ENCODE measurements at places on chromosomes 2 and 18.

DNA sequence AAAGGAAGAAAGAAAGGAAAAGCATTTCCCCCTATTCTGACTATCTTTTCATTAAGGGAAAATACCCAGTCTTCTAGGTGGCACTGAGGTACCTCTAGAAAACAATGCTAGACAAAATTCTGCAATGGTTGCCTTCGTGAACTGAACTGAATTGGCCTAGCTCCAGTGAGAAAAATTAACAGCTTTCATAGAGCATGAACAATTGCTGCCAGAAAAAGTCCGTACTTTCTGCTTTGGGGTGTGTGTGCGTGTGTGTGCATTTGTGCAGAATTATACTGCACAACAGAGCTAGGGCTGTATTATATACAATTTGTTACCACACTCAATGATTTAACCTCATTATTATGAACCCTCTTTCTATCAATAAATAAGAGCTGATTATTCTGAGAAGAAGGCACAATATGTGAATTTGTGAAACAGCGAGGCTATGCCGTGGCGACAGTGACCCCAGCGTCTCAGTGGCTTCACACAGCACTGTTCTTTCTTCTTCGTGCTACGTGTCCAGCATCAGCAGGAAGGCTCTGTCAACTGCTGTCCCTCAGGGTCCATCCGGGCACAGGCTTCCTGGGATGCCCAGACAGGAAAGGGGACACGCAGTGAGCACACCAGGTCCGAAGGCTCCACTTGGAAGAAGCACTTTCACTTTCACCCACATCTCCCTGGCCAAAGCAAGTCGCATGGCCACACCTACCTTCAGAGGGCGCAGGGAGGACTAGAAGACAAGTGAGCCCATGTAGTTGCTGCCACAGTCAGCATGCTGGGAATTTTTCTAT is 47.5 kb downstream of the PTGR3 start:
- no peak for DNase-seq

- no peak for DNase-seq
Observed at GRCh38 chr2:145757503-145758246, 1237.8 kb upstream of the ZEB2 start.

DNA sequence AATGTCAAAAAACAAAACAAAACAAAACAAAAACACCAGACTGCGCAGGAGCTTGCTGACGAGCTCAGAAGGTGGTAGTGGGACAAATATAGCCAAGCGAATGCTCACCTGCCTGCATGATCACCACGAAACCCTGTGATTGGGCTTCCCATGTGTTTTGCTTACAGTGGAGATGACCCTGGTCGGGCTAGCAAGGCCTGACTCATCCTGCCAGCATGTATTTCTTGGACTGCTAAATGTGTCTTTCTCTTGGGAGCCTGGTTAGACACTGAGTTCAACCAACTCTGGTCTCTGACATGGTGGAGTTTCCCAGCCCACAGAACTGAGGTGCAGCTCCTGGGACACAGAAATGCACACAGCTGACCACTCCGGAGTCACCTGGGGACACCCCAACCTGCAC is 30.7 kb upstream of the DUSP2 start:
- DNase-seq: no peak

DNA sequence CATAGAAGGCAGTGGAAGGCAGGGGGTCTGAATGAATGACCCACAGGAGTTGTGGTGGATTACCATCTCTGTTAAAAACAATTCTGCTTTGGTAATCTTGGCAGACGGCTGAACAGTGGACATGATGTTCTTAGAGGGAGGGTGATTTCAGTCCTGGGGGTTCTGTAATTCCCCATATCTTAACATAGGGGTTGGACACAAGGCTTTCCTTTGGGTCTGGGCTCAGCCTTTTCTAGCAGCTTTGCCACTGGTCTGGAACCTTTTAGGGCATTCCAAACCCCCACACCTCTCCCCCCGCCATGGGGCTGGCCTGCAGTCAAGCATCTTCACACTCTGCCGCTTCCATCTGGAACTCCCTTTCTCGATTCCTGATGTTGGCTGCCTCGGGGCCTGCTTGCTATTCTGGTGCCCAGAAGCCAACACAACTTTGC is 50.3 kb downstream of the RPL37A start:
- DNase-seq: no peak

GRCh38 chr2:42183775-42184174 is 14.6 kb downstream of the EML4 start:
- no peak for DNase-seq

DNA sequence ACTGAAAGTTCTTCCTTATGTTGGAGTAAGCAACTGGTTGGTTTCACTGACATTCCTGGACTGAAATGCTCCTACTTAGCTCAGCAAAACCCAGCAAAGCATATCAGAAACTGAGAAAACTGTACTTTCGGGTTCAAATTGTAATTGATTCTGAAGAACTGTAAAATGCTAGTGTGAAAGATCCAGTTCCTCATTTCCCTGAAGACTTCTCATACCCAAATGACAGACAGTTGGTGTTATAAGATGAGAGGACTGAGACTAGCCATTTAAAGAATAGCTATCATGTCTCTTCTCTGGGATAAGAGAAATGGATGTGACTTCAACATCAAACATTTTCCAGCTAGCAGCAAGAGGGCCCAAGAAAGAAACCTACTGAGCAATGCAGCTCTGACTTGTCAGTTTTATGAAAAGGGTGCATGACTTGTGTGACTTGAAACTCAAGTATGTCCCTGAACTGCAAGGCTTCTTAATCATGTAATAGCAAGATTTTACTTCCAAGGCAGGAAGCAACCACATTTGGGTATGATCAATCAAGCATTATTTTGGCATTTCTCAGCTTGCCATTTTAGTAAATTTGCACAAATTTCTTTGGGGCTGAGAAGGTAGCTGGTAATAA is 420.3 kb upstream of the MMADHC start:
- no peak for DNase-seq

DNA sequence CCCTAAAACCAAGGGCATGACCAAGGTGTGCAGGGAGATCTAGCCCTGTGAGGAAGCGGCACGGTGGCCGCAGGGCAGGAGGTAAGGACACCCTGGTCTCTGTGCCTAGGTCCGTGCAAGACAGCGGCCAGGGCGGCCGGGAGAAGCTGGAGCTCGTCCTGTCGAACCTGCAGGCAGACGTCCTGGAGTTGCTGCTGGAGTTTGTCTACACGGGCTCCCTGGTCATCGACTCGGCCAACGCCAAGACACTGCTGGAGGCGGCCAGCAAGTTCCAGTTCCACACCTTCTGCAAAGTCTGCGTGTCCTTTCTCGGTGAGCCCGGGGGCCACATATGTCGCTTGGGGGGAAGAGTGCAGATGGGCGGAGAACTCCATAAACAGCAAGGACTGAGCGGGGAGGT is 235.4 kb downstream of the ATAD2B start:
- no peak for DNase-seq

GRCh38 chr18:43596105-43596712 is 318.9 kb upstream of the SYT4 start:
- DNase-seq: no peak

GRCh38 chr2:74332550-74333174 is 10.6 kb downstream of the SLC4A5 start:
- no peak for DNase-seq

DNA sequence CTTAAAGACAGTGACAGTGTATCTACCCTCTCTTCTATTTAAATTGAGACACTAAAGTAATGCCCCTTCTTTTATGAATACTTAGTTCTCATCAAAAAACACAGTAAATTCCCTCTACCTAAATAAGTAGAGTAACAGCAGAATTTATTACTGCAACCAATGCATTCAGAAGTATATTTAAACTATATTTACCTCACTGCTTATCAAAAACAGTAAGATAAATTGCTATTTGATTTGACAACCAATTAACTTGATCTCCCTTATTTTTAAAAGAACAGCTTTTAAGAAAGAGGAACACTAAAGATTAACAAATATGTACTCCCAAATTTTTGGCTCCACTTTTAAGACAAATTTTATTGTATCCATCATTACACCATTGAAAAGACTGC is 4.8 kb downstream of the SATB2 start:
- DNase-seq: no peak

DNA sequence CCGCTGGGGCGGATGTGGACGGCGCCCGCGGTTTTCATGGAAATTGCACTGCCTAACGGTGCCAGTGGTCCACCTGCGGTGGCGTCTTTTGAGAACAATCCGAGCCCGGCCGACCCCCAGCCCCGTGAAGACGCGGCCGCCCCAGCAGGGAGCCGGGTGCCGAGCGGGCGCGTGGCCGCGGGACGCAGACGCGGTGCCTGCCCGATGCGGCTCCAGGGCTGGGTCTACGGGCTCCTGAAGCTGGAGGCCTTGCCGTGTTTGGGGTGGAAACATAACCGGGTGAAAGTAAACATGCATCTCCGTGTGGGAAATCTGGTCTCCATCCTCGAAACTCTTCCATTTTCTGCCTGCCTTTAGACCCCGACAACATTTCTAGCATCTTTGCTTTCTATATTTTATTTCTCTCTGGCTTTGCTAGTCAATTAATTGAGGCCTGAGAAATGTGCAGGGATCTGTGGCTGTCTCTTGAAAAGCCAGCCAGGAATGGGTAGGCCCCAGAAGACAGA is 572 bp downstream of the INPP4A start:
- no peak for DNase-seq

DNA sequence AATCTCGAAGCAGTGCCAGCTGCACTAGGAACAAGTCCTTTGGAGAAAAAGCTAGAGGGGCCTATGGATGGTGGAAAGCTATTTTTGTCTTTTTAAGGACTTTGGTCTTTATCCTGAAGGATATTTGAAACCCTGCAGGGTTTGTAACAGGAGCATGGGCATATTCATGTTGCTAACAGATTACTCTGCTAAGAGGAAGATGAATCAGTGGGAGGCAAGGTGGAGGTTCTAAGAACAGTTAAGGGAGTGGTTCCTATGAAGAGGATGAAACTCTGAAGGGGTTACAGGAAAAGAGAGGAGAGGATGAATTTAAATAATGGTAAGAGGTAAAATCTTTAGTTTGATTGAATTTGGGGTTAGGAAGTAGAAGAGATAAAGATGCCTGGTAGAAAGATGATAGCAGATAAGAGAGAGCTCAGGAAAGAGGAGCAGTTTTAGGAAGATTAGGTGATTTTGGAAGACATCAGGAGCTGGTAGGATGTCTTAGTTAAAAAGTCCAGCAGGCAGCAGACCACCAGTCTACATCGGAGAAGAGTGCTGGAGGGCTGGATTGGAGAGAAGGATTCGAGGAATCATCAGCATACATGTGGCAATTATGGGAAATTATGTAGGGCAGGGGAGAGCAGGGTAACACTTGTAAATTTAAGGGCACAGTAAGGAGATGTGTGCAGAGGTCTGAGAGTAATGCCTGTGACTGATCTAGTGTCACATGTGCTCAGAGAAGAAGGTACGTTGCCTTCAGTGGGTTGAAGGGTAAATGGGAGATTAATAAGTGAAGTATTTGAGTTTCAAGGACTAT is 39.3 kb upstream of the C1GALT1C1L start:
- DNase-seq: no peak

DNA sequence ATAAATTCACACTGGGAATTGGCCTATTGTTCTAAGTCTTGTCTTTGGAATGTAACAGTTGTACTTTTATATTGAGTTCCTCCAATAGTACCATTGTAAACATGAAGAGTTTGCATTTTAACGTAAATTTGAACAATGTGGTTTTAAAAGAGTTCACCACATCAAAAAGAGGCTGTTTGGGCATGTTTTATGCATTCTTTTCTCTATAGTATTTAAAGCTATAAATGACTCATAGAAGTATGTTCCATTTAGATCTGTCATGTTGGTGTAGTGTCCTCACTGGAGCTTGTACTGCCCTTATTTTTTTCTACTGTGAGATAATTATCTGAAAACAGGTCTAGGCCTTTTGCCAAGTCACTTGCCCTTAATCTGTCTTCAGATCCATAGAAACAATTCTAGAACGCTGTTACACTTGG is 141.9 kb downstream of the RHBDD1 start:
- no peak for DNase-seq

GRCh38 chr2:45169339-45170190 is 160.3 kb upstream of the SIX2 start:
- no peak for DNase-seq

- DNase-seq: no peak
Observed at GRCh38 chr2:71474116-71474743, 20.9 kb downstream of the DYSF start.

- DNase-seq: no peak
Observed at GRCh38 chr2:181586569-181587081, 70.3 kb downstream of the CERKL start.

GRCh38 chr18:38454764-38455469 is 889.3 kb upstream of the CELF4 start:
- no peak for DNase-seq

GRCh38 chr2:6181525-6181924 is 489.3 kb downstream of the SOX11 start:
- no peak for DNase-seq

- no peak for DNase-seq
Observed at GRCh38 chr2:12304564-12305171, 412.1 kb upstream of the TRIB2 start.

DNA sequence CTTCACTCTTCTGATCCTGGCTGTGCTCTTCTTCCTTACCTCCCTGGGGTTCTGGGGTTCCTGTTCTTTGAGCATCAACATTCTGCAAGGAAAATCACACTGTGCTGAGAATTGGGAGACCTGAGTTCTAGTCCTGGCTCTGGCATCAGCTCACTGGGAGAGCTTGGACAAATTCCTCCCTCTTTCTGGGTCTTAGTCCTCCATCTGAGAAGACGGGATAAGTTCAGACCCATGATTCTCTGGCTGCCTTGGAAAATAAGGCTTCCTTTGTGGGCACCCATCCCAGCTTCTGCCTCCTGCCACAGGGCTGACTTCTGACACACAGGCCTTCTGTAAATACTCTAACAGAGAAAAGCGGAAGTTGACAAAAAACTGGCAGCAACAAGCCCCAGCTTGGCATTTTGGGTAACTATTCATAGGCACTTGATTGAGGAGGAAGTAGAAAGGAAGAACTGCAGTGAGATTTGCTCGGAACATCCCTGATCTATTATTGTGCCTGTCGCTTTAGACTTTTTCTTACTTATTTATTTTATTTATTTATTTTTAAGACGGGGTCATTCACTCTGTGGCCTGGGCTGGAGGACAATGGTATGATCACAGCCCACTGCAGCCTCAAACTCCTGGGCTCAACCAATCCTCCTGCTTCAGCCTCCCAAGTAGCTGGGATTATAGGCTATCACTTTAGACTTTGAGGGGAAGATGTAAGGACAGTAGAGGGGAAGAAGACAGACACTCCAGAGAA is 7.9 kb downstream of the PCBP1 start:
- DNase-seq: no peak

- DNase-seq: no peak
Observed at GRCh38 chr18:60892441-60892840, 440.8 kb upstream of the CDH20 start.

DNA sequence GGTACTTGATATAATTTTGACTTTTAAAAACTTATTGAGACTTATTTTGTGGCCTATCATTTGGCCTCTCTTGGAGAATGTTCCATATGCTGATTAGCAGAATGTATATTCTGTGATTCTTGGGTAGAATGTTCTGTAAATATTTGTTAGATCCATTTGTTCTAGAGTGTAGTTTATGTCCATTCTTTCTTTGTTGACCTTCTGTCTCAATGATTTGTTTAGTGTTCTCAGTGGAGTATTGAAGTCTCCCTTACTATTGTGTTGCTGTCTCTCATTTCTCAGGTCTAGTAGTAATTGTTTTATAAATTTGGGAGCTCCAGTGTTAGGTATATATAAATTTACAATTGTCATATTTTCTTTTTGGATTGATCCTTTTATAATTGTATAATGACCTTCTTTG is 349.6 kb upstream of the CWC22 start:
- DNase-seq: no peak
